CD14-positive monocyte (primary cell): ENCODE measurements at places on chromosomes 5 and 9. TPM values are rescaled to one million over a fixed set of nuclear protein-coding genes. Genes with fewer than 3 reads are reported as not detected.
A peak's percentile ranks its signal among the peaks of the same experiment; 100 is the strongest.

Gene NUTM2F
- polyA plus RNA-seq = not detected

DNA sequence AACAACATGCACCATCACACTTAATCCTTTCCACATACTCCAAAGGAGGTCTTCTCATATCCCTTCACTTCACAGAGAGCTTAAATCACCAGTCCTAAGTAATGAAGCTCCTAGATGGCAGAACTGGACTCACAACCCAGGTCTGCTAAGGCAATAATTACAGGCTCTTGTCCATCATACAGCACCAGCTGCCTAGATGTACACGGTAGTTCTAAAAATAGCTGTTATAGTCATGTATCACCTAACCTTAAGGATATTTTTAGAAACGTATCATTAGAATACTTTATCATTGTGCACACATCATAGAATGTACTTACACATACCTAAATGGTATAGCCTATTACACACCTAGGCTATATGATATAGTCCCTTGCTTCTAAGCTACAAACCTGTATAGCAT is 644.6 kb upstream of the RGMB start:
- DNase-seq = no peak

DNA sequence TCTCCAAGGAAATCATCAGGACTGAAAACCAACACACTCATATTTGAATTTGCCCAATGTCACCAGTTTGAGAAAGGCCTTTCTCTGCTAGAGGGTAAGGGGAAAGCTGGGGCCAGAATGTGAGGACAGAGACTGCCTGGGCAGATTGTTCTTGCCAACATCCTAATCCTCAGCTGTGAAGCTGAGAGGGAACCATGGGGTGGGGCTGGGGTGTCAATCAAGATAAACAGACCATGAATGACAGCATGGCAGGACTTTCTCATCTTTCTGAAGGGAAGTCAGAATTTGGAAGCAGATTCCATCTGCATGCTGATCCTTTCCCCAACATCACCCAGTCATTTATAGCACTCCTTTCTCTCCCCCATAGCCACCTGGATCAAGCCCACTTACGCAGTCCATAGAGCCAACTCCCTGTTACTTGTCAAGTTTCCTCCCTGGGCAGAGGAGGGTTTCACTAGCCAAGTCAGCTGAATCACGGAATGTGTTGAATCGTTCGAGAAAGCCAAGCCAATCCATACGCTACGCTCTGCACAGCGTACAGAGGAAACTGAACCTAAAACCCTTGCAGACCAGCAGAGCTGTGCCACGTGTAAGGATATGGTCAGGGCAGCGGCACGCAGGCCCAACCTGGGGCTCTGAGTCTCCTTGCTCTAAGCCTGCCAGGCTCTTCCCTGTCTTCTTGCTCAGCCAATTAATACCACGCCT is 14.9 kb downstream of the GLDC start:
- no peak for DNase-seq

DNA sequence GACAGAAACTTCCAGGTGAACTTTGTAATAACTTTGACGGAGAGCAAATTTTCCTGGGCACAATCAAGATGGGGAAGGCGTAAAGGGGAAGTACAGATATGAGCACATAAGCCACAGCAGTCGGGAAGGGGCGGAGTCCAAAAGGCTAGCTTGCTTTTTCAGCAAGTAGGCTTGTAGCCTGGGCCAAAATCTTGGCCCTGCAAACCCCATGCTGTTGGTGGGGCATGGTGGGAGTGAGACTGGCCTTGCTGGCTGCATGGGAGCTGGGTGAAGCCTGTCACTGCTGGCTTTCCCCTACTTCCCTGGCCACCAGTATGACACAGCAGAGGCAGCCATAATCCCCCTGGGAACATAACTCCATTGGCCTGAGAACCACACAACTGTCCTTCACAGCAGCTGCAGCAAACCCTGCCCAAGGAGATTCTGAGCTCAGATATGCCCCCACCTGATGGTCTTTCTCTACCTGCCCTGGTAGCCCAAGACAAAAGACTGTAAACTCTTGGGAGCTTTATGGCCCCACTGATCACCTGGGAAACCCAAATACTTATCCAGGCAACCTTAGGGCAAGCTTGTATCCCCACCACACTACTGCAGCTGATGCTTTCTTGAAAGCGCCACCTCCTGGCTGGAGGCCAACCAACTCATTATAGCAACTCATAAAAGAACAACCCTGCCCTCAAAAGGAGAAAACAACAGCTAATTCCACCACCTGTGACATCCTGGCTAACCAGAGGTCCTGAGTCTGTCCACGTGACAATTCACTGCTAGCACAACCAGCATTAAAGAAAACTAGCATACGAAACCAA is 24.0 kb downstream of the DCTN4 start:
- peak; percentile 82 for DNase-seq

- DNase-seq = no peak
These were observed 25.8 kb upstream of the CER1 start for GRCh38 chr9:14748373-14748772.
